NCI-H446 (cell line): ENCODE measurements at places on chromosomes 16 and 17.

- DNase-seq = no peak
These were observed 15.7 kb downstream of the PDP2 start for GRCh38 chr16:66895999-66896398.

DNA sequence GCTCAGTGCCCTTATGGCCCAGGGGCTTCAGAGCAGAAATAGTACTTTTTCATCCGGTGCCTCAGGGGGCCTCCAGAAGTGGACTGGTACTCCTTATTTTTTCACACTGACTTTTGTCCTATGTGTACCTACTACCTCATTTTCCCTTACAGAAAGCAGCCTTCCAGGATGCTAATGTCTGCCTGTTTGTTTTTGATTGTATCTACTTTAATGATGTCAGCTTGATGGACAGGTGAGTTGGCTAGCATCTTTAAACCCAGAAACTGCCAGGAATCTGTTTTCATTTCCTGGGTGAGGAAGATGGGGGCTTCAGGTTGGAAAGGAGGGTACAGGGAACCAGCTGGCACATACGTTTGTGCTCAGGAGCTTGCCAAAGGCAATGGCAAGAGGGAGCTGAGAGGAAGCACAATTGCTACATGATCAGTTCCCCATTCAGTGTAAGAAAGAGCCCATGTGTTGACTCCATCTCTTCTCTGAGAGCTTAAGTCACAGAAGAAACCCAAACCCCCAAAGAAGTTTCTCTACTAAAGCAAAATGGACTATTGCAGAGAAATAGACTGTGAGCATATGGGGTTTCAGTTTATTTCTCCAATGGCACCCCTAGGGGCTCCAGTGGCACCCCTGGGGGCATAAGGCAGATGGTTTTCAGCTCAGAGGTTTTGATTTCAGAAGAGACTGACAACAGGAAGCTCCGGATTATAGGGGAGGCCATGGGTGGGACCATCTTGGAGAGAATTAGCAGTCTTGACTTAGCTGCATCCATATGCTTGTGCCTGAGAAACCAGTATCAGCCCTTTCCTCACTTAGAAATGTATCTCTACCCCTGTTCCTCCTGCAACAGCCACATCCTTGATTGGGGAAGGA lies 16.3 kb downstream of the LIG3 start:
- no peak for DNase-seq

- no peak for DNase-seq
These were observed 7.3 kb downstream of the GJD3 start for GRCh38 chr17:40356990-40357881.

- DNase-seq = peak; percentile 73
These were observed at the start of gene TLK2 for GRCh38 chr17:62478424-62478879. TSS of gene TLK2 (plus strand) at chr17:62478825. CDS start at chr17:62481126, 2,301 bp downstream.

GRCh38 chr16:88871349-88871702 lies 4.9 kb upstream of the PABPN1L start:
- DNase-seq = no peak

DNA sequence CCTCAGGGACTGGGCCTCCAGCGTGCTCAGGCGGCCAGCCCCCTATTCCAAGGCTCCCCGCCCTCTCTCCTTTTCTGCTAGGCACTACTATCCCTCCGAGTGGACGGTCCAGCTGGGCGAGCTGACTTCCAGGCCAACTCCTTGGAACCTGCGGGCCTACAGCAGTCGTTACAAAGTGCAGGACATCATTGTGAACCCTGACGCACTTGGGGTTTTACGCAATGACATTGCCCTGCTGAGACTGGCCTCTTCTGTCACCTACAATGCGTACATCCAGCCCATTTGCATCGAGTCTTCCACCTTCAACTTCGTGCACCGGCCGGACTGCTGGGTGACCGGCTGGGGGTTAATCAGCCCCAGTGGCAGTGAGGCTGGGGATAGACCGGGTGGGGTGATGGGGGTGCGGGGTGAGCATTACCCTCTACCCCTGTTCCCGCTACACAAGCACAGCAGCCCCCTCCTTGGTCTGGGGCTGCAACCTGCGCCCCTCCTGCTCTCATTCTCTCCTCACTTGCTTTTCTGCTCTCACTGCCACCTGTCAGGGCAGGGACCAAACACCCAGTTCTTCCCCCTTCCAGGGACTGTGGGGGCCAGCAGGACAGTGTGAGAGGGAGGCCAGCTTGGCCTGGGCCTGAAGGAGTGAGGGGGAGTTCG lies 1.1 kb downstream of the PRSS41 start:
- no peak for DNase-seq

GRCh38 chr17:56762988-56763387 lies 70.7 kb downstream of the C17orf67 start:
- no peak for DNase-seq

DNA sequence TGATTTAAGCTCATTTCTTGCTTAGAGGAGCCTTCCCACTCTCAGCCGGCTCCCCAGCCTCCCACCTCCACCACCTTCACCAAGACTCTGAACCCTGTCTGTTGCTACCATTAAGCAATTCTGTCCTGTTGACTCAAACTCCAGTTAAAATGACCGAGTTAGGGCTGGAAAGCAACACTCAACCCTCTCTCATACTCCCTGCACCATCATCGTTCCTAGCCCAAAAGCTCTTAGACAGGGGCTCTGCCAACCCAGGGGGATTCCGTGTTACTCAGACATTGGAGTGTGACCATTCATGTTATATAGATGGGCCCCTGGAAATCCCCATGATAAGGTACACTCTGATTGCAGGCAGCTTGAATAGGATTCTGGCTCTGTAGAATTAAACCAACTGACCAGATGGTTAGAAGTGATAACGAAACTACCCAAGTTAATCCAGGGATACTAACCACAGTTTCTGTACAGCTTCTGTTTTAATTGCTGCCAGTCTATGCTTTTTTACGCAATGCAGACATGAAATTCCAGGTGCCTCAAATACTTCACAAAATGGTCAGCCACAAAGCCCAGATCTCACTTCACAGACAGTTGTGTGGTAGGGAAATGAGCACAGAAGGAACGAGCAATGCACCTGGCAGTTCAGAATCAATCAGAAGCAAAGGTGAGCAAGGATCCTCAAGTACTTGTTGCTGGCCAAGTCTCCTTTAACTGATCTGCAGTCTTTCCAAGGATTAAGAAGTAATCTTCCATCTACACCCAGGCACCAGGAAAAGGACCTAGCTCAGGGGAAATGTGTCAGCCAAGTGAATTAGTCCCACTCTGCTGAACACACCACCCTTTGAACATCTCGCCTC lies 2.1 kb downstream of the SSTR2 start:
- DNase-seq = no peak

DNA sequence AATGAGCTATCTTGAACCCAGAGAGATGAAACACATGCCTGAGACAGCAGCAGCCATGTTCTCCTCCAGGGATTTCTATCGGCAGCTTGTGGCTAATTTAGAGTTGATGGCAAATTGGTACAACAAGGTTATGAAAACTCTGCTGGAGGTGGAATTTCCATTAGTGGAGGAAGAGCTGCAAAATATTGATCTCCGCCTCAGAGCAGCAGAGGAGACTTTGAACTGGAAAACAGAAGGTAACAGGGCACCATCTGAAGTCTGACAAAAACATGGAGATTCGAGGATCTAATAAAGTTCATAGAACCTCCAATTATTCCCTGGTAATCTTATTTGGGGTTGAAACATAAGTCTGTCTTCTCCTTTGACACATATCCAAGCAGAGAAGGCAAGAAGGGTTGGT lies 52.8 kb downstream of the DNAH9 start:
- no peak for DNase-seq

DNA sequence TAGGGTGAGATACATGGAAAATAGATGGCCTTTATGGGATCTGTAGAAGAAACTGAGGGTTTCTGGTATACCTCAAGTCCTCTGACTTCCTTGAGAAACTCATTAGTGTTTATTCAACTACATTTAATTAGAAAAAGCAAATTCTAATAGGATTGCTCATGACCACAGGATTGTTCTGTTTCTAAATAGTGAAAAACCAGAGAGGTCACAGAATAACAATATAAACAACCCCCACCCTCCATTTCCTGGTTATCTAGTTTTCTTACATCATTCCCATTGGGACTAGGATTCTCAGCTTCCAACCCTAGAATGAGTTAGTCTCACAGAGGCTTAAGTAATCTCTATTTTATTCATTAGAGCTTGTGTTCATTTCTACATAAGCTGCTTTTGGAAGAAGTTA lies 30.0 kb downstream of the SF3B3 start:
- no peak for DNase-seq

GRCh38 chr16:50311891-50312501 lies 45.6 kb downstream of the ADCY7 start:
- DNase-seq = no peak

DNA sequence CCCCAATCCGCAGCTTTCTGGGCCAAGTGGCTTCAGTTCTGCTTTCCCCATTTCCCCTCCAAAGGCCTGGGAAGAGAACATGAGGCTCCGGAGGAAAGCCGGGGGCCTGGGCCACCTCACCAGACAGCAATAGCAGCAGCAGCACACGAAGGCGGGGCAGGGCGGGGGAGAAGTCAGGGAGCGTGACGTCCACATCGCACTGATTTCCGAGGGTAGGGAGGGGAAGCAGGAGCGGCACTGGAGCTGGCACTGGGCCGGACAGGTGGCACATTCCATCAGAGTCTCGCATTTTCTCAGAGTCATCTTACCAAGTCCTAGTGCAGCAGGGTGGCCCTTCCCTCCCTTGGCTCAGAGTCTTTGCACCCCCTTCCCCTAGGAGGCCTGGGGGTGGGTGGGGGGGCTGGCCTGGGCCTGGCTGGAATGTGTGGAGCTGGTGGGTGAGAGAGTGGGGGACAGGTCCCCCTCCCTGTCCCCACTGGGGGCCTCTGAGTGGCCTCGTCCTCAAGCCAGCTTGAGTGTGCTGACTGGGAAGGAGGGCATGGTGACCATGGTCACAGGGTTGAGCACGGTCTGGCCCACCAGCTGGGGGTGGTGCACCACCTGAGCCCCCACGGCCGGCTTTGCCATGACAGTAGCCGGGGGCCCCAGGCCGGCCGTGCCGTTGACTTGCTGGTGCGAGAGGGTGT lies 14.3 kb downstream of the MNT start:
- no peak for DNase-seq

DNA sequence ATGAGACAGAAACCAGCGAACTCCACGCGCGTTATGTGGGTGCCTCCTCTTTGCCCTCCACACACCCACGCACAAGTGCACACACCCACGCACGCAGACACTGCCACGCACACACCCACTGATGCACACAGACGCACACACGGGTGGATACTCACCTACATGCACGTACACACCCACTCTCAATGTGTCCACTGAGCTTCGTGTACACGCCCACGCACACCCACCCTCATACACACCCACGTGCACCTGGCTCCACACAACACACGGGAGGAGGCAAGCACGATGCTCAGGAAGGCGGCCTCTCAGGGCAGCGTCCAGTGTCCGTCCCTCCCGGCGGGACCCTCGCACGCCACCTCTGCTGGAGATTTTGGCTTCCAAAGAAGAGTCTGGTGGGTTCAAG lies 4.2 kb downstream of the RFNG start:
- DNase-seq = no peak

DNA sequence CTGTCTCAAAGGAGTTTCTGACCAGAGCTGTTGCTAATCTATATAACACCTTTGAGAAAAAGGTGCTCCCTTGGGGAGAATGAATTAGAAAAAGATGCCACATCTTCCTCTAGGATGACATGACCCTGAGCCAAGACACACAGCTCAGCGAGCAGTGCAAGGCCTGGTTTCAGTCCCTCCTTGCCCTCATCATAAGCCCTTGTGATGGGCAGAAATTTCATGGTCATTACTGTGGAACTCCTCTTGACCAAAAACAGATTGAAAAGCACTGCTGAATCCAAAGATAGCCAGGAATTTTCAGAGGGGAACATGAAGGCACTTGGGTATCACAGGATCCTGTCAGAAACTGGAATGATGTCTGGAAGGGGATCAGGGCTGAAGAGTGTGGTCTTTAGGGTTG lies 74.1 kb upstream of the IRX6 start:
- no peak for DNase-seq

- no peak for DNase-seq
These were observed 116.4 kb downstream of the SPAG9 start for GRCh38 chr17:51004249-51004648.

- no peak for DNase-seq
These were observed 306.4 kb downstream of the WWOX start for GRCh38 chr16:78405833-78406232.

DNA sequence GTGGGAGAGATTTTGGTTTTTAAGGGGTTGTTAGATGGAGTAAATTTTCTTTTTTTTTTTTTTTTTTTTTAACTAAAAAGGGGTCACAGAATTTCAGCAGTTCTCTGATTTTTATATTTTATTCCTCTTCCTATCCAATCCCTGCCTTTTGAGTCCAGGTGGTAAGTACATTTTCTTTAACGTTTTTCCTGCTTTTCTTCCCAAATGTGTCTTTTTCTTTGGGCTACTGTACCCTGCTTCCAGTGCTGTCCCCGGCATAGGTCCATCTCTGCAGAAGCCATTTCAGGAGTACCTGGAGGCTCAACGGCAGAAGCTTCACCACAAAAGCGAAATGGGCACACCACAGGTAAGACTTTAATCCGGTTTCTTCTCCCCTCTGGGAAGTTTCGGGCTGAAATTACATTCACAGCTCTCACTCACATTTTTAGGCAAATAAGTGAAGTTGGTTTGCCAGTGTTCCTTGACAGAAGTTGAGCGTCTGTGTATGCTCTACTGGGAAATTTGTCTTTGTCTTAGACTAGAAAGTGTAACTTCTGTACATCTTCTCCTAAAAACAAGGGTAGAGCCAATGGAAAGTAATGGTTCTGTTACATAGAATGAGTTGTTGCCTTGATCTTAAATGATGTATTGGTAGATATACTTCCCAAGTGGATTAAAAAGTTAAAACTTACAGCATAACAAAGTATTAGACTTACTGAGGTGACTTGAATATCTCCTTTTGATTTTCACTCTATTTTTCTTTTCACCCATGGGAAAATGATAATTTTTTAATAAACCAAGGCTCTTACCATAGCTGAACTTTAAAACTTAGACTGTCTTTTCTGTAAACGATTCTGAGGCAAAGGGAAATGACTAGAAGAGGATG lies 54.5 kb downstream of the TUBD1 start:
- no peak for DNase-seq

DNA sequence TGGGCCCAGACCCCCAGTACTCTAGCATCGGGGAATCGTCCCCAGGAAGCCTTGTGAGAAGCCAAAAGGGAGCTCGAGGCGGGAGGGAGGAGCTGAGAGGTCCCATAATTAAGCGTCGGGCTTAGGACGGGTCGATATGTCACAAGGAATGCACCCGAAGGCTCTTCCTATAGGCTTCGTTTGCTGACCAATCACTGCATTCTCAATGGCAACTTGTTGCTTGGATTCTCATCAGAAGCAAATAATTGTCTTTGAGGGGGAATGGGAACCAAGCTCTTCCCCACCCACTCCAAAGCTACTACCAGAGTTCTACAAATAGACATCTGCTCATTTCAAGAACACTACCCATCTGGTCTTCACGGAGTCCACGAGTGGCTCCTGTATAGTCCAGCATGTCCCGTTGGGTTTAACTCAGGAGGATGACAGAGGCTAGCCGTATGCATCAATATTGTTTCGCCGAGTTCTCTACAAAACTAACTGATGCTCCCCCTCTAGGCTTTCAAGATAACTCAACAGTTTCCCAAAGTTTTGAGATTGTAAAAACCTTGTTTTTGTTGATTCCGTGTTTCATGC lies 628 bp upstream of the BLMH start:
- DNase-seq = no peak
